AG04449 (cell line): ENCODE measurements at places on chromosomes 12 and 14.

- DNase-seq = no peak
Measured at GRCh38 chr14:89688507-89689211, 265.9 kb downstream of the EFCAB11 start.

- DNase-seq = no peak
Measured at GRCh38 chr14:64704143-64704742, at the start of gene PLEKHG3. Gene PLEKHG3, plus strand, starts transcription at chr14:64704424. Its CDS starts 23,208 bp downstream, at chr14:64727632.

DNA sequence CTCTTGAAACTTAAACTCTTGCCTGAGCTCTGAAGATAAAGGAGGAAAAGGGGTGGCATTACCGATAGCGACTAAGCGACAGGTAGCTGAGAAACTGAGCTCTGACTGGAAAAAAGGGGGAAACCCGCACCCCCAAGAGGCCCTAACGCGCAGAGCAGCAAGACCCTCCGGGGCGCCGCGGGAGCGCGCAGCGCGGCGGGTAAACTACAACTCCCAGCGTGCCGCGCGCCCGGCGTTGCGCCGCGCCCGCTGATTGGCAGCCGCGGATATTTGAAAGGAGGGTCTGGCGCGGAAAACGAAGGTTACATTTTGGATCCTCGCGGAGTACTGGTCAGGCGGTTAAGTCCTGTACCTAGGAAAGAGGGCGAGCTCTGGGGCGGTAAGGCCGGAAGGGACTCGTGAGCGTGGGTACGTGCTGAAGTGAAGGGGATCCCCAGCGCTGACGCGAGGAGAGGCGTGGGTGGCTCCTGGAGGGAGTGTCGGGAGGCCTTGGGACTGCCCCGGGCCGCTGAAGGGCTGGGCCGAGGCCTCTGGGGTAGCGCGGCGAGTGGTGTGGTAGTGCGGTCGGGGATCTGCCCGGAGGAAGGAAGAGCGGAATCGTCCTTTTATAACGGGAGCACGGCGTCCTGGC lies at the start of gene ESPL1:
Gene ESPL1, plus strand, starts transcription at position 301 of the 631 bp plus-strand sequence. CDS start 468 bp downstream, outside the sequence.
- no peak for DNase-seq

DNA sequence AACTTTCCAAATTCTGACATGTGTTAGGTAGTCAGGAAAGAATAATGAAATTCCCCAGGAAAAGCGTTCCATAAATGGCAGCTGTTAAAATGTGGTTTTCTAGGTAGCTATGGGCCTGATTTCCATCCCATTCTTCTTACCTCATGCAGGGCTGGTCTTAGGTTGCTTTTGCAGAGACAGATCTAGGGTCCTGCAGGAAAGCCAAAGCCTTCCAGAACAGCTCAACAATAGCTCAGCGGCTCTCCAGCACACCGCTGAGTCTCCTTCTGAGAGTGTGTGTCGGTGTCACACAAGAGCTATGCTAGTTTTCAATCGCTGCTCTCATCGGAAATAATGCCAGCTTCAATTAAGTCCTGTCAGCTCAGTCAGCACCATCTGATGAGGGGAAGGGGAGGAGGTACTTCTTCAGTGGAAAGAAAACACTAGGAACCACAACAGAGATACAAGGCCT lies 106.7 kb downstream of the TMEM30B start:
- DNase-seq = no peak

GRCh38 chr12:6280053-6280469 lies 30.4 kb upstream of the PLEKHG6 start:
- peak; percentile 59 for DNase-seq

GRCh38 chr14:74490486-74490885 lies 2.6 kb downstream of the NPC2 start:
- DNase-seq = no peak

DNA sequence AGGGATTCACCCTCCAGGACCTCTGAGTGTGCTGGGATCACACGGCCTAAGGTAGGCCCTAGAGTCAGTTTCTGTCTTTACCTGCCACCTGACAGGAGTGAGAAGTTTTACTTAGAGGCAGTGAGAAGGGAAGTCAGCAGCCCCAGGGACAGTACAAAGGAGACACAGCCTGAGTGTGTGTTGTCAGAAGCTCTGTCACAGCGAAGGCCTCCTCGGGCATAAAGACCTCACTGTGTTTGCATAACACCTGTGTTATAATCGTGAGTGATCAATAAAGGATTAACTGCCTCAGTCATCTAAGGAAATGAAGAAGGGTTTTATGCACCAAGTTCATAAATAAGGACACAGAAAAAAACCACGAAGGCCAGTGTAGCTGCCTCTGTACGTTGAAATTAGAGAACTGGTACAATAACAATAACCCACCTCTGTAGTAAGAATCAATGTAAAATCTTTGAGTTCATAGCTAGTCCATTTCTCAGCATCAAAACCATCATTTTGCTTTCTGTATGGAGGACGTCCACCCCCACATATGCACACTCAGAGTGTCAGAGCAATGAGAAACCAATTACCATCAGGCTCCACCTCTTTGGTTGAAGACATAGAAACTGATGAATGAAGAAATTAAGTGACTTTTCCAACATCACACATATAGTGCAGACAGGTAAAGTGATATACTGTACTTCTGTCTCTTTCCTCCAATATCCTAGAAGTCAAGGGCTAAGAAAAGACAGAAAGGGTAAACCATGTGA lies 159.3 kb downstream of the DAD1 start:
- DNase-seq = no peak

GRCh38 chr12:106586803-106587684 lies 4.2 kb downstream of the RFX4 start:
- DNase-seq = no peak
